ENCODE measurements at places on chromosomes 6 and 20.

GRCh38 chr20:1305712-1306111, 23.2 kb downstream of the SDCBP2 start:
- no peak for DNase-seq

DNA sequence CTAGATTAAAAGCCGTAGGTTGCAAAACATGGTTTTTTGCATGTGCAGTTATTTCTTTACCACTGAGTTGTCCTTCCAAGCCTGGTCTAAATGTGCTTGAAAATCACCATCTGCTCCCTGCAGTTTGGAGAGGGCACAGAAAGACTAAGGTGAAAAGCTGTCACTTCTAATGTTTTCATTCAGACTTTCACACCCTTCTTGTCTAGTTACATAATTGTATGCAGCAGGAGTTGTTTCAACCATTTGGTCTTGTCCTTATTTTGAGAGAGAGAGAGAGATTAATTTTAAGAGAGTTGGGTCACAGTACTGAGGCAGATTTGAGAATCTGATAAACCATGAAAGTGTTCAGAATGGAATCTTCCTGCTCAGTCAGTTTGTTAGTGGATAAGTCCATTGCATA, 82.5 kb downstream of the ARID1B start:
- no peak for DNase-seq

DNA sequence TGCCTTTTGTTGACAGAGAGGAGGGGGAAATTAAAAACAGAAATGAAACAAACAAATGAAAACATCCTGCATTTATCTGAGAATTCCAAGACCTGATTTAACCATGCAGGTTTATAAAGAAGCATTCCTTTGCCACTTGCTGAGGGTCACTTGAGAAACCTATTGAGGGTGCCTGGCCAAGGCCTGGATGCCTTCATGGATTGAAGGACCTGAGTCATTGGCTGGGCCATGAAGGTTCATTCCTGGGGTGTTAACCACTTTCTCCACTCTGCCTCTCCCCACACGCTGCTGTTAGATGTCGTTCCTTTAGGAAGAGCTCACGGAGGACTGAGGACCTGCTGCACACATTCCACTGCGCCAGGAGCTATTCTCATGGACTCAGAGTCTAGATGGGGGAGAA, 49.7 kb downstream of the DAAM2 start:
- DNase-seq: no peak

DNA sequence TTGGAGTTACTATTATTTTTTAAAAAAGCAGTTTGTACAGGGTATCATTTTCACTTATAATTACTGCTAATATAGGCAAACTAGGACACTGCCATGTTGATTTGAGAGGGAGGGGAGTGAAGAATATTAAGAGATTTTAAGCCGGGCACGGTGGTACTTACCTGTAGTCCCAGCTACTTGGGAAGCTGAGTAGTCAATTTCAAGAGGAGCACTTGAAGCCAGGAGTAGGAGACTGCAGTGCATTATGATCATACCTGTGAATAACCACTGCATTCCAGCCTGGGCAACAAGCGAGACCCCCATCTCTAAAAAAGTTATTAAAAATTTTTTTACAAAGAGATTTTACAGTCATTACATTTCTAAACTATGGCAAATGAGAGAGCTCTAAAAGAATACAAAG, 35.7 kb downstream of the ADAT2 start:
- DNase-seq: no peak

GRCh38 chr6:45493761-45494160, 116.0 kb upstream of the SUPT3H start:
- DNase-seq: no peak

DNA sequence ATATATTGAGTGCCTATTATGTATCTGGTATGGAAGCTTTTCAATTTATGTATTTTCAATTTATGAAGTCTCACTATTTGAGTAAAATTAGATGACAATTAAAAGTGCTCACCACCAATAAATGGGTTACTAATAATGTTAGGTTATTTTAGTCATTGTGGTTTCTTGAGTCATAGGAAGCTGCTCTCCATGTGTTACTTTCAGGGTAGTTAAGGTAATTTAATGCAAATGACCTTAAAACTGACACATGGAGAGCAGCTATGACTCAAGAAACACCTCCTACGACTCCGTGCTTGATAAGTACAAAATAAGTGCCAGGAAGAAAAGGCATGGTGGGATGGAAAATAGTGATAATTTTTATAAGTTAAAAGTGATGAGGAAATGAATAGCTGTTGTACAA, 16.5 kb upstream of the TINAG start:
- DNase-seq: no peak

DNA sequence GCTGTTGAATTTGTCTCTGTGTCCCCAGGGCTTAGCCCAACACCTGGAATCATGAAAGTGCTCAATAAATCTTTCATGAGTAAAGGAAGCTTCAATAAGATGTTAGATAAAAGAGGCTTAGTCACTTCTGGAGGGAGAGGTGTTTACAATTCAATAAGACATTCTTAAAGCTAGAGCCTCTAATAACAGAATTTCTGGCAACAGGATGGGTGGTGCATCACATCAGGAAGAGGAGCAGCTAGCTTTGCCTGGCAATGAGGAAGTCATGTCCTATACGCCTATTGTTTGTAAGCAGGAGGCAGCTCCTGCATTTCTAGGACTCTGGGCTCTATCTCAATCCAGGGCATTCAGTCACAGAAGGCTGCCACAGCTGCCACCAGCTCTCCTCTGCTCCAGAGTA, 638.5 kb downstream of the EPM2A start:
- no peak for DNase-seq

GRCh38 chr6:123619156-123619555, 17.6 kb downstream of the TRDN start:
- DNase-seq: no peak

- DNase-seq: no peak
Observed at GRCh38 chr20:47546184-47547033, 44.7 kb downstream of the NCOA3 start.

- DNase-seq: no peak
Observed at GRCh38 chr20:3553663-3554062, 82.8 kb downstream of the ATRN start.

DNA sequence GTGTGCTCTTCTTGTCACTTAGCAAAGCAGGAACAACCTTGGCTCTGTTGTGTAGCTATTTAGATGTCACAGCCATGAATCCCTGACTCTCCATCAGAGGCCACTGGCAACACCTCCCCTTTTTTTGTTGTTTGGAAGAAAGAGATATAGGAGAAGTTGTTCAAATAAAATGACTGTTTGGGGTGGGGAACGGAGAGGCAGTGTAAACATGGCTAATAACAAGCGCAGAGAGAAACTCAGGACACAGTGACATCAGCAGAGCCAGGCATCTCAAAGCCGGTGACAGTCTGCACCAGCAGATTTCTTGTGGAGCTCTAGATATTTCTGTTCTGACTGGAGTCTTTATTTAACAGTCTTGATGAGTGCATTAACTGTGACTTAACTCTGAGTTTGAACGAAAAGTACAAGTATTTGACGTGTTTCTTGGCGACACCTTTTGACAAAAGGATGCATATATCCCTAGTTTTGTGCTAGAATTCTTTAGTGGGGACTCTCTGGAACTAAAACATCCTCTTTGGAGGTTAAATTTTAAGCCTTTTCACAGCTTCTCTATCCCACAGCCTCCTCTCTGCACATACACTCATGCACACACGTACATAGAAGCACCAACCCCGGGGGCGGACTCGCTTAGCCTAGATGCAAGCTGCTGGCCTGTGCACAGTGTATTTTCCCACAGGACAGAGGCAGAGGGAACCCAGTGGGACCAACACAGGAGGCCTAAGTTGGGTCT, 53.8 kb downstream of the ADAT2 start:
- no peak for DNase-seq

- no peak for DNase-seq
Observed at GRCh38 chr6:18601516-18602020, 214.4 kb downstream of the RNF144B start.

GRCh38 chr20:41342474-41343464, 2.1 kb downstream of the LPIN3 start:
- no peak for DNase-seq

GRCh38 chr6:18845896-18846295, 458.7 kb downstream of the RNF144B start:
- no peak for DNase-seq

- no peak for DNase-seq
Observed at GRCh38 chr20:17735959-17736621, 36.3 kb downstream of the BANF2 start.

GRCh38 chr6:17059850-17060249, 42.0 kb upstream of the STMND1 start:
- no peak for DNase-seq
